ENCODE measurements at places on chromosomes 1 and 21.

GRCh38 chr1:238673561-238673960, 712.8 kb upstream of the CHRM3 start:
- H3K27me3 ChIP-seq = no peaks in the 10 kb centered on the region
- no peak overlapping the region for H3K27ac ChIP-seq
- H3K4me3 ChIP-seq = no peak overlapping the region
- no peaks in the 10 kb centered on the region for H3K4me1 ChIP-seq
- DNase-seq = no peak

DNA sequence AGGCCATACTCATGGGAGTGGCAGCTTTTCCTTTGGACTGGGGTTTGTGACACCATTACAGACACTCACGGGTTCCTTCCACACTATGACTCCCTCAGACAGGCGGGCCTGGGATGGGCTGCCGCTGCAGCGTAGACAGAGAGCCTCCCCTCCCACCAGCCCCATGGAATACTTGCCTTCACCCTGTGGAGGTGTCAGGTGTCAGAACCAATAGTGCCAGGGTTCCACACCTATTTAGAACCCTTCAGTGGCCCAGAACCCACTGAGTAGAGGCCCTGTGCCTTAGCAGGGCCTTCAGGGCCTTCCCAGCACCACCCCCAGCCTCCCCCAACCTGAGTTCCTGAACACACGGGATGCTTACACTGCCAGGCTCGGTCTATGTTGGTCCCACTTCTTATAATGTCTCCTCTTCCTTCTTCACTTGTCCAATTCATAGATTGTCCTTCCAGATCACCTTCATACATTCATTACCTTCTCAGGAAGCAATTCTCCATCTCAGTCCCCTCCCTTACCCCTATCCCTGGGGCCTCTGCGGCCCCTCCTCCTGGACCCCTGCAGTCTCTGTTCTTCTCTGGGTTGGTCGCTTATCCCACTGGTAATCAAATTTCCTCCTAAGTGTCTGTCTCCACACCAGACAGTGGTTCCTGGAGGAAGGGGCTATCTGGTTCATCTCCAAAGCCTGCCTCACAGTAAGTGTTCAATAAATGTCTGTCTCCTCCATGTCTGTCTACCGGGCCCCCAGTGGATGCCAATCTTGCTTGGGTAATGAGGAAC, 1.4 kb upstream of the RHBG start:
- H3K4me3 ChIP-seq = no peak overlapping the region
- H3K36me3 ChIP-seq = no peaks in the 10 kb centered on the region
- peaks cover 31% of the 10 kb centered on the region for H3K27me3 ChIP-seq

- DNase-seq = no peak
- no peak overlapping the region for H3K4me3 ChIP-seq
- H3K27me3 ChIP-seq = no peaks in the 10 kb centered on the region
- H3K4me1 ChIP-seq = no peaks in the 10 kb centered on the region
- H3K27ac ChIP-seq = no peak overlapping the region
Measured at GRCh38 chr1:245220381-245220985, 65.7 kb downstream of the KIF26B start.

GRCh38 chr1:77910116-77910515, 21.7 kb downstream of the NEXN start:
- no peak overlapping the region for H3K4me3 ChIP-seq
- H3K36me3 ChIP-seq = no peaks in the 10 kb centered on the region
- H3K27me3 ChIP-seq = no peaks in the 10 kb centered on the region

GRCh38 chr1:110209715-110210603, at the start of gene KCNC4:
Gene KCNC4, plus strand, starts transcription at chr1:110210314. Its CDS starts 1,186 bp downstream, at chr1:110211500.
- H3K4me1 ChIP-seq = peaks cover 47% of the 10 kb centered on the region
- peak; percentile 95 for DNase-seq
- H3K27ac ChIP-seq = peak within 1 kb of the TSS; percentile 84

DNA sequence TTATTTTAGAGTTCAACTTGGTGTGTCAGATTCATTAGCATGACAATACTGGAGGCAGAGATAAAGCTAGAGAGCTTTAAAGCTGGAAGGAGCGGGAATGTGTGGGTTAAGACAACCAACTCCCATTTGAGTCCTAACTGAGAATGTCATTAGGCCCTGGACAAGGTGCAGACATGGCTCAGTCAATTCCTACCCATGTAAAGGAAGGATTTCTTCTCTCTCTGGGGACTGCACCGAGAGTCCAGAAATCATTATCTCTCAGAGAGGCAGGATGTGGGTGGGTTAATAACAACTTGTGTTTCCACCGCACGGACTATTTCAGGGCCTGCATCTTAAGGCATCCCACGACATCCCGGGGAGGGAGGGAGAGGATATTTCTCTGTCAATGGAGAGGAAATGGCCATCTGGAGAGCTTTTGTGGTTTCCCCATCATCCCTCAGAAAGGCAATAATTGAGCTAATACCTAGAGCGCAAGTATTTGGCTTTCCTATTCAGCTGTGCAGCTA, 46.7 kb upstream of the SARS1 start:
- H3K27ac ChIP-seq = no peak overlapping the region
- DNase-seq = no peak
- H3K27me3 ChIP-seq = no peaks in the 10 kb centered on the region
- H3K4me3 ChIP-seq = no peak overlapping the region

DNA sequence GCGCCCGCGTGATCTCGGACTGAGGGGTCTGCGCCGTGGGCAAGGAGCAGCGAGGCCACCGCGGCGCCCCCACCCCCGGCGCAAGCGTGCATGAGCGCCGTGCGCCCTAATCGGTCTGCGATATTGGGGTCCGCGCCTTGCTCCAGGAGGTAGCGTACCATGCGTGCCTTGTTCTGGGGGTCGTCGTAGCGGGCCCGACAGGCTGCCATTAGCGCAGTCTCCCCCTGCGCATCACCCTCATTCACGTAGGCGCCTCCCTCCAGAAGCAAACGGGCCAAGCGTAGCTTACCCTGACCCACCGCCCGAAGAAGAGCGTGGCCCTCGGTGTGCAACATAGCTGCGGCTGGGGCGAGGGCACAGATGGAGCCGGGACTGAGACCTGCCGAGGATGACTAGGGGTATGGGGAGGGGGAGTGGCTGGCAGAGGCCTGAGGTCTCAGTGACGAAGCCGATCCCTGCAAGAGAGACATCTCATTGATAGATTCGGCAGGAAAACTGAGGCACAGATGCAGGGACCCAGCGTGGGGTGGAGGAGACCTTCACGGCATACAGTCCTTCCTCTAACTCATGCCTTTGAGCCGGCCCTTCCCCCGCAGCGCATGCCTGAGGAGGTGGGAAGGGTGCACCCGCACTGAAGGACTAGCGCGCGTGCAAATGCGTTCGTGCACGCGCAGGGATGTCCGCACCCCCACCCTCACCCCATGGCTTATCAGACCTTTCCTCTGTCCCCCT, 2.8 kb downstream of the ANKRD34A start:
- H3K36me3 ChIP-seq = peaks cover 1% of the 10 kb centered on the region
- H3K27me3 ChIP-seq = no peaks in the 10 kb centered on the region
- peak overlapping the region; percentile 84 for H3K27ac ChIP-seq
- peak overlapping the region; percentile 91 for H3K4me3 ChIP-seq
- peak; percentile 76 for DNase-seq

- H3K4me3 ChIP-seq = peak overlapping the region; percentile 85
- peaks cover 18% of the 10 kb centered on the region for H3K36me3 ChIP-seq
- H3K27me3 ChIP-seq = no peaks in the 10 kb centered on the region
Measured at GRCh38 chr1:46605232-46605631, 1.2 kb upstream of the MKNK1 start.

DNA sequence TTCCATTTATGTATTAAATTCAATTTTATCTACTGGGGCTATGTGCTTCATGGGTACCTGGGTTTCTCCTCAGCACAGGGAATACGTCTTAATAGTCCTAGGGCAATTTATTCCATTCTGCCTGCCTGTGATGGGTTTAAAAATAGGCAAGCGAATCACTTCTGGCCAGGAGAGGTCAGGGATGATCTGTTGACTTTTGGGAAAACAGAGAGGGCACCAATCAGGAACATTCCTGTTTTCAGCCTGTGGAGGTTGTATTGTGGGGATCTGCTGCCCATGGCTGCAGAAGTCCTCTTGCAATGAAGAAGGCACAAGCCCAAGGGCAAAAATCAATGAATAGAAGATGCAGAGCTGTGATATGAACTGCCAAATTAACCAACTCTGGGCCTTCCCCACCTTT, 303.1 kb downstream of the CTH start:
- H3K36me3 ChIP-seq = no peaks in the 10 kb centered on the region
- no peak overlapping the region for H3K4me3 ChIP-seq
- DNase-seq = no peak
- H3K27ac ChIP-seq = no peak overlapping the region
- no peaks in the 10 kb centered on the region for H3K4me1 ChIP-seq

DNA sequence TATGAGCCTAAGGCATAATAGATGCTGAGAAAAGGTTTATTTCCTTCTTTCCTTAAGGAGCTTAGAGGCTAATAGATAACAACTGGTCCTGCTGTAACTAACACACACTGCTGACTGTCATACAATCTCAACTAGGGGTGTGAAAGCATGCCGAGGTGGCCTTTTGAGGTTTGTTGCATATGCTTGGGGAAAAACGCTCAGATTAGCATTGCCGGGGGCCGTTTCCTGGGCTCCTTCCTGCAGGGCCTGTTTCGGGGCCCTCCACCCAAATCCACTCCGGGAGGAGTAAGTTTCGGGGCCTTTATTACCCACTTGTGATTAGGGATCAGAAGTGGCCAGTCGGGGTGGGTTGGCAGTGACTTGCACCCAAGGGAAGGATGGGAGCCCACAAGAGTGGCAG, 27.2 kb upstream of the RCSD1 start:
- DNase-seq = peak; percentile 35
- H3K36me3 ChIP-seq = peaks cover 6% of the 10 kb centered on the region
- peaks cover 37% of the 10 kb centered on the region for H3K4me1 ChIP-seq
- H3K27ac ChIP-seq = peak overlapping the region; percentile 45

GRCh38 chr1:174968750-174969244, 30.9 kb upstream of the CACYBP start:
- H3K4me1 ChIP-seq = peaks cover 75% of the 10 kb centered on the region
- no peaks in the 10 kb centered on the region for H3K27me3 ChIP-seq
- H3K36me3 ChIP-seq = peaks cover 12% of the 10 kb centered on the region

GRCh38 chr1:7290971-7291970, 479.8 kb upstream of the VAMP3 start:
- H3K4me1 ChIP-seq = no peaks in the 10 kb centered on the region
- no peak for DNase-seq

Data from activated CD4-positive, alpha-beta memory T cell treated with anti-CD3 and anti-CD28 coated beads for 36 hours (primary cell).